Stimulated activated CD4-positive, alpha-beta T cell treated with anti-CD3 and anti-CD28 coated beads, Interleukin-4, amount 100 ng/mL, for 24 hours (primary cell): ENCODE measurements at places on chromosomes 12 and 14.

DNA sequence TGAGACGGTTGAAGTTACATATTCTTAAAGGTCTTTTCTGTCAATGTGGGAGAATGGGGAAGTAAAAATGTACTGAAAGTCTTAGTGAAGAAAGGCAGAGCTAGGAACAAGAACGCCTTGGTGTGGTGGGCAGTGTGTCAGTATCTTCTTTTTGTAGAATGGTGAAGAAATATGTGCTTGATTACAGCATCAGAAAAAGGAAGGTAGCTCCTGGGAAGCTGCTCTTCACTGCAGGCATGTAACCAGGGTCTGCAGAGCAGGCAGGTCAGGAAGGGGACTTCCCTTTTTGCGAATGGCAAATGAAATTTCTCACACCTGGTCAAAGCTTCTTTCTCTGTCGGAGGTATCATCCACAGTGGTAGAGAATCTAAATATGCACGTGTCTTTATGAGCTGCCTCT, 226.2 kb downstream of the ADAMTS20 start:
- DNase-seq: no peak

DNA sequence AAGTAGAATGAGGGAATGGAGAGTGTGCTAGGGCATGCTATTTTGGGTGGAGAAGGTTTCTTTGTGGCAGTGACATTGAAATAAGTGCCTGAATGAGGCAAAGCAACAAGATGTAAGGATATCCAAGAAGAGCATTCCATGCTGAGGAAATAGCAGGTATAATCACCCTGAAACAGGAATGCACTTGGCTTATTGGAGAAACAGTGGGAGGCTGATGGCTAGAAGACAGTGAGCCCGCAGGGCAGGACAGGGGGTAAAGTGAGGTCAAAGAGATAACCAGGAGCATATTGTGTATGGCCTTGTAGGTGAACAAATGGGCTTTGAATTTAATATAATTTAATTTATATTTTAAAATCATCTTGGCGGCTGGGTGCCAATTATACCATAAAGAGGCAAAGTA, 877.0 kb downstream of the DIO2 start:
- DNase-seq: no peak

DNA sequence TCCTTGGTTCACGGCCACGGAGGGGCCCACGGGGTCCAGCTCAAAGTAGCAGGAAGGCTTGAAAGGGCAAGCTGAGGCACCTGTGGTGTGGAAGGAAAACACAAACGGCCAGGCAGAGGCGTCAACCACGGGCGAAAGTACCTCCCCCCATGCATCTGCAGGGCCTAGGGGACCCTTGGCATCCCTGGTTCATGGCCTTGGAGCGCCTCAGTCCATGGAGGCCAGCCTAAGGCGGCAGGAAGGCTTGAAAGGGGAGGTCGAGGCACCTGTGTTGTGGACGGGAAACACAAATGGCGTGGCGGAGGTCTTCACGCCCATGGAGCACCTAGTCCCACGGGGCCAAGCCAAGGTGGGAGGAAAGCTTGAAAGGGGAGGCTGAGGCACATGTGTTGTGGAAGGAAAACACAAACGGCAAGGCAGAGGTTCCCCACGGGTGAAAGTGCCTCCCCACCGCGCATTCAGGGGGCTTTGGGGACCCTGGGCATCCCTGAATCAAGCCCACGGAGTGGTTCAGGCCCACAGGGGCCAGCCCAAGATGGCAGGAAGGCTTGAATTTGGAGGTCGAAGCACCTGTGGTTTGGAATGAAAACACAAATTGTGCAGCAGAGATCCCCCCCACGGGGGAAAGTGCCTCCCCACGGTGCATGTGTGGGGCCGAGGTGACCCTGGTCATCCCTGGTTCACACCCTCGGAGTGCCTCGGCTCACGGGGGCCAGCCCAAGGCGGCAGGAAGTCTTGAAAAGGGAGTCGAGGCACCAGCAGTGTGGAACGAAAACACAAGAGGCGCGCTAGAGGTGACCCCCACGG, 380.8 kb downstream of the ALG10 start:
- DNase-seq: peak; percentile 1

DNA sequence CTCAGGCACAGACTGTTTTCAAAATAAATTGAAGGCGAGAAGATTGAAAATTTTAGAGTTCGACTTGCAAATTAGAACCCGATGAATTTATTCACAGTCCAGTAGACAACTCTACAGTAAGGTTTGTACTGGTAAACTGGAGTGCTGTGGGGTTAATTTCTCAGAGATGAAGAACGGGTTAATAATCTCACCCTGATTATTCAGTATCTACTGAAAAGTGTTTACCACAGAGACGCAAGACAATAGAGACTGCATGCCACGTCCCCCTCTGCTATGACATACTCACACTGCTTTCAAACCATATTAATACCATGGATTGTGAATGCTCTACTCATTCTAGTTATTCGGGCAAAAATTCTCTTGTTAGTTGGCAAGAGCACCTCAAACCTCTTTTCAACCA, 36.1 kb downstream of the CFL2 start:
- no peak for DNase-seq

DNA sequence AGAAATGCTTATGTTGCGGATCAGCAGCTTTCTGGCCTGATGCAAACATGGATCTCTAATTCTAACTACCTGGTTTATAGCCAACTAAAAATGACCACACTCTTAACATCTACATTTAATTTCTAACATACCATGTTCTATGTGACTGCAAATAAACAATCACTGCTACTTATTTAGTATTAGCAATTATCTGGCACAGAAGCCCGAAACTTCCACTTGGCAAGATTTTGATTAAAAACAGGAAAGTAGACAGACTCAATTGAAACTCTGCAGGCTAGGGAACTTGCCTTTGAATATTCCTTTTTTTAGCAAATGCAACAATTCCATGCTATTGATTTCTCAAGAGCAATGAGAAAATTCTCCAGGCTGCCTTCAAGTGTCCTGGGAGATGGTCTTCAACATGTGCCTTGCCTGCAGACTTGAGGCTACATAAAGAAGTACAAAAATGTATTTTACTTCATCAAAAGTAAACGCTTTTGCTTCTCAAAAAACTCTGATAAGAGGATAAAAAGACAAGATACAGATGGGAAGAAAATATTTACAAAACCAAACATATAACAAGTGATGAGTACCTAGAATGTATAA, 9.1 kb upstream of the TMCC3 start:
- DNase-seq: no peak

GRCh38 chr14:43795600-43796228, 711.4 kb downstream of the FSCB start:
- DNase-seq: no peak

- no peak for DNase-seq
Measured at GRCh38 chr12:115456946-115457689, 773.1 kb upstream of the TBX3 start.

- DNase-seq: no peak
Measured at GRCh38 chr12:68514807-68515411, 95.8 kb upstream of the RAP1B start.

DNA sequence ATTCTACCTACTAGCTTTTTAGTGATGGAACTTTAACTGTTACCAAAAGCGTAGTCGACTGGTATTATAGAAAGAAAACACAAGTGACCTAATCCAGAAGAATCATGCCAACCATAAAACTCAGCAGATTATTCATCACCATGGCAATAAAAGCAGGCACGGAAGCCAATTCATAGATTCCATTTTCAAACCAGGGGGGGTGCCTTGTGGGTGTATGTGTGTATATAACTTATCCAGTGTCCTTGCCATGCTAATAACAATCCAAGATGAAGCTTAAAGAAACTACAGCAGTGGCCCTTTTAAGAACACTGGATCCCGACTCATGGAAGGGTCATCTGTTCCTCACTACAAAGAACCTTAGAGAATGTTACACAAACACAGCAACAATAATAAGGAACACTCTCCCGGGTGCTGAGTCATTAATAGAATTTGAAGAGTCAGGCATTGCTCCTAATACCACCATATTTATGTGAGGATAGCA, 61.0 kb downstream of the EPS8 start:
- no peak for DNase-seq

DNA sequence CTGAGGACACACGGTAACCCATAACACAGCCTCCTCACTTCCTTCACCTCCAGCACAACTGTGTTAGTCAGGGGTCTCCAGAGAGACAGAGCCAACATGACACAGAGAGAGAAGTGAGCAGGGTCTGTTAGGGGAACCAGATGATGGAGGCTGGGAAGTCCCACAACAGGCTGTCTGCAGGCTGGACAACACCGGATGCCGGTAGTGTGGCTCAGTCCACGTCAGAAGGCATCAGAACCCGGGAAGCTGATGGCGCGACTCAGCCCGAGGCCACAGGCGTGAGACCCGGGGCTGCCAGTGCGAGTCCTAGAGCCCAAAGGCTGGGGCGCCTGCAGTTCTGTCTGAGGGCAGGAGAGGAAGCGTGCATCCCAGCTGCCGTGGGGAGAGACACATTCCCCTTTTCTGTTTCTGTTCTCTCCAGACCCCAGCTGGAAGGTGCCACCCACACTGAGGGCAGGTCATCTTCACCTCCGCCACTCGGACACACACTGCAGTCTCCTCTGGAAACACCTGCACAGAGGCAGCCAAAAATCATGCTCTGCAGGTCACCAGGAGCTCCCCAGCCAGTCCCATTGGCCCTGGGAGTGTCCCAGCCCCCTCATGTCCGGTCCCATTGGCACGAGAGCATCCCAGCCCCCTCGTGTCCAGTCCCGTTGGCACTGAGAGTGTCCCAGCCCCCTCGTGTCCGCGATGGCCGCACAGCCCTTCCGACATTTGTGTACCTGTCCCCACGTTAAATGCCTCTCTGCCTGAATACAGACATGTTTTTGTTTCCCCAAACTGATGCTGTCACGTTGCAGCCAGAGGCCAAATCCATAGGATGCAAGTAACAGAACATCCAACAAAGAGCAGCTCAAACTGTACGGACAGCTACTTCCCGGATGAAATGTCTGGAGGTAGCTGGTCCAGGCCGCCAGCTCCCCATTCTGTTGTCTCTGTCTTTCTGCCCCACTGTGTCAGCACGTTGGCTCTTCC, 7.9 kb upstream of the FBRSL1 start:
- DNase-seq: no peak

DNA sequence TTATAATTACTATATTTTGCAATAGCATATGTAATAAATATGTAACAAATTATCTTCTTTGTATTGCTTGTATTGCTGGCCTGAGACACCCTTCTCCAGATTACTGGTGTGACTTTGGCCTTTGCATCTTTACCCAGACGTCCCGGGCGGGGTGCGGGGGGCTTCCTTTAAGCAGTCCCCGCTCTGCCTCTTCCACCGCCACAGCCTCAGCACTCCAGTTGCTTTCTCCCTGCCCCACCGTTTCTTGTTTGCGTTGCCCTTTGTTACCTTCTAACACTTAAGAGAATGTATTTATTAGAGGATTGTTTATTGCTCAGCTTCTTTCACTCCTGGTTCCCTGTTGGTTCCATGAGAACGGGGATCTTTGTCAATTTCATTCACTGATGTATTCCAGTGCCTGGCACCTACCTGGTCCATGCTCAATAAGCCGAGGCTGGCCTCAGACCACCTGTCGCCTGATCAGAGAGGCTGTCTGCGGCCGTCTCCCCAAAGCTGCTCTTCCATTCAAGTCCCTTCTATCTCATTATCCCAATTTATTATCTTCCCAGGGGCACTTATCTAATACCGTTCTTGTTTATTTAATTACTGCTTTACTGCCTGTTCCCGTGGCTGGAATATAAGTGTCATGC, 100.5 kb upstream of the RFLNA start:
- no peak for DNase-seq

DNA sequence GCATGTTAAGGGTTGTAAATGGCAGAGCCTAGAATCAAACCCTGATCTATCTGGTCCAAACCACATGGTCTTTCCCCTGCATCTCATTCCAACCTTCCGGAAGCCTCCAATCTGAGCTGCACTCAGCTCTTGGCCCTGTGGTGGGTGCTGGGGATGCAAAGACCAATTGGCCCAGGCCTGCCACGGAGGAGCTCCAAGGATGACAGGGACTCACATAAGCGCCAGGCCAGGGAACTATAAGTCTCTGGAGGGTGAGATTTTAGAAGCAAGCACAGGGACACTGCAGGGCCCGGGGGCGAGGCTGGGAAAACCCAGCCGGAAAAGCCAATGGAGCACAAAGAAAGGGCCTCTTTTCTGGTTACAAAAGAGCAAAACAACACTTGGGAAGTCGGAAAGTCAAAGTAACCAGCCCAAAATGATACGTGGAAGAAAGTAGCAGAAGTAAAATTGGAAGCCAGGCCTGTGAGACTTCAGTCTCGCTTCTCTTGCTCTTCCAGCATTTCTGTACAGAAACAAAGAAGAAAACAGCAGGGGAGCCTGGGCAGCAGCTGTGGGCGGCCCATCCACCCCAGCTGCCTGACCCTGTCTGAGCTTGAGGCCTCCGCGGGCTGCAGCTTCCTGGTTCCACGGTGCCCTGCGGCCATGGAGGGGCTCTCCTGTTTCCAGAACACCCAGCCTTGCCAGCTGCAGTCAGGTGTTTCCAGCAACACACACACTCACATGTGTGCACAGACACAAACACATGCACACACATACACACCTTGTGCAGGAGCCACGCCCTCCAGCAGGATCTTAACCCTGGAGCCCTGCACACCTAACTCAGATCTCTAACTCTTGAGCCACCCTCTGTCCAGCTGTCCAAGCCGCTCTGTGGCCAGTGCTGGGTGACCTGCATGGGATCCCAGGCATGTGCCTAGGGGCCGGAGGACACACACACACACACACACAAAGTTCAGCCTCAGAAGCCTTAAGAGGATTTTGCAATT, 178.2 kb downstream of the BCL11B start:
- no peak for DNase-seq

GRCh38 chr14:76699209-76699938, 61.9 kb upstream of the VASH1 start:
- no peak for DNase-seq

GRCh38 chr14:50452296-50452695, 55.6 kb upstream of the CDKL1 start:
- no peak for DNase-seq

- DNase-seq: no peak
Measured at GRCh38 chr12:121246893-121247557, 37.1 kb downstream of the P2RX4 start.

DNA sequence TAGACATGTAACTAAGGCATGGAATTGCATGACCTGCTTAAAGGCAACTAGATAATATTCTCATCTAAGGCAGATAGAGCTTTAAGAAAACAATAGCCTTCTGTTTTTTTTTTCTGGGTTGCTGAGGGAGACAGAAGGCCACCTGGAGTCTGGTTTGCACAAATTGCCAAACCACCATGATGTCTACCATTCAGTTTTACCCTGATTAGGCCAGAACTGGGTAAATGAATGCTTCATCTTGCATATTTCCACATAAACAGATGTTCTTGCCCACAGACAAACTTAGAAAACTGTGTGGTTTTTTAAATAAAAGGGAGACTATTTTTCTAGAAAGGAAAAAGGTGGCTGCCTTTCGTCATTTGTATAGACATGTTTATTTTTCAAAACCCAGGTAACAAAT, 278.7 kb upstream of the PRICKLE1 start:
- DNase-seq: no peak

DNA sequence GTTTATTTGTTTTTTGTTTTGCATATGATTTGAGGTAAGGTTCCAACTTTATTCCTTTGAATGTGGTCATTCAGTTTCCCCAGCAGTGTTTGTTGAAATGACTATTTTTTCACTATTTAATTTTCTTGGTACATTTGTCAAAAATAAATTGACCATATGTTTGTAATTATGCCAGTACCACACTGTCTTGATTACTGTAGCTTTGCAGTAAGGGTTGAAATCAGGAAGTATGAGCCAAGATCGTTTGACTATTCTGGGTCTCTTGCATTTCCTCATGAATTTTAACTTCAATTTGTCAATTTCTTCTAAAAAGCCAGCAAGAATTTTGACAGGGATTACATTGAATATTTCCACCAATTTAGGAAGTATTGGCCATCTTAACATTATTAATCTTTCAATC, 199.3 kb upstream of the PPFIA2 start:
- no peak for DNase-seq
